ENCODE measurements at places on chromosomes 16 and 17.
A peak's percentile ranks its signal among the peaks of the same experiment; 100 is the strongest.

- DNase-seq, result peak; percentile 11
Observed at GRCh38 chr16:57859331-57859730, 57.0 kb upstream of the KIFC3 start.

DNA sequence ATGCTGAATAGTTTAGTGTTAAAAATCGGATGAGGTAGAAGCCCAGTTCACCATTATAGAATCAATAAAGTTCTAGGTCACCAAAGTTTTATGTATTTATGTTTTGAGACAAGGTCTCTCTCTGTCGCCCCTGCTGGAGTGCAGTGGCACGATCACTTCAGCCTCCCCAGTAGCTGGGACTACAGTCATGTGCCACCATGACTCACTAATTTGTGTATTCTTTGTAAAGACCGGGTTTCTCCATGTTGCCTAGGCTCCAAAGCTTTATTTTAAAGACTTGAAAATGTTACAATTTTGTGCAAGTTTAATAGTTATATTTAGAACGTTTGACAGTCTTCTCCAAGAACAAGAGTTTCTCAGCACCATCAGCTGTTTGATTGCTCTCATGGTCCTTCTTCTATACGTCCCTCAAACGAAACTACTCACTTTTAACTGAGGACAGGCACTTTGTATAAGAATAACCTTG, 32.1 kb downstream of the NDE1 start:
- DNase-seq, result peak; percentile 69

DNA sequence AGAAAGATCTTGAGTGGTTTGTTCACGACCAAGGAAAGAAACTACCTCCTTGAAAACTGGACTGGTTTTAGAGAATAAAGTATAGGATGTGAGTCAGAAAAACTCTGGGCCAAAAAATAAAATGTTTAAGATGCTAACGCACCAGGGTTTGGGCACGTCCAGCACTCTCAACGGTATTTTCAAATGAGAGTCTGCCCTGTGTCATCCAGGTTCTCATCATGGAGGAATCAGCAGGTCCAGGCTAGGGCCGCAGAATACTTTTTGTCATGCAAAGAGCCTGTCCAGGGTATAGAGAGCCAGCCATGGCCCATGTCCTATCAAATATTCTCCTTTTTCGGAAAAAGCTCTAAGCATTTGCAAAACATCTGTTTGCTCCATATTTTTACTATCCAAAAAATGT, 2.4 kb downstream of the NXN start:
- no peak for DNase-seq

DNA sequence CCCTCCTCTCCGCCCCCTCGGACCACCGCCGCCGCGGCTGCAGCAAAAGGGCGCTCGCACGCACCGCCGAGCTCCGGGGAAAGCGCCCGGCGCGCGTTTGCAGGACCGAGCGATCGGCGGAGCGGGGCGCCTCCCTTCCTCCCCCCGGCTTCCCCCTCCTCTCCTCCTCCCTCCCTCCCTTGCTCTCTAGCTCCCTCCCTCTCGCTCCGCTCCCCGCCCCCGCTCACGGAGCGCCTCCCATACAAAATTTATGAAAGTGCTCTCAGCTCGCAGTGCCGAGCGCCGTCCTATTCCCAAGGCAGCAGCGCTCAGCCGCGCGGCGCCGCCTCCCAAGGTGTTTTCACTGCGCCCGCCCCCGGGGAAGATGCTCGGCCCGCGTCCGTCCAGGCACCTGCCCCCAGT, at the start of gene RTN4RL1:
RTN4RL1 (minus strand) TSS at position 115 of the 402 bp plus-strand sequence. CDS start 469 bp downstream, outside the sequence.
- peak; percentile 75 for DNase-seq

DNA sequence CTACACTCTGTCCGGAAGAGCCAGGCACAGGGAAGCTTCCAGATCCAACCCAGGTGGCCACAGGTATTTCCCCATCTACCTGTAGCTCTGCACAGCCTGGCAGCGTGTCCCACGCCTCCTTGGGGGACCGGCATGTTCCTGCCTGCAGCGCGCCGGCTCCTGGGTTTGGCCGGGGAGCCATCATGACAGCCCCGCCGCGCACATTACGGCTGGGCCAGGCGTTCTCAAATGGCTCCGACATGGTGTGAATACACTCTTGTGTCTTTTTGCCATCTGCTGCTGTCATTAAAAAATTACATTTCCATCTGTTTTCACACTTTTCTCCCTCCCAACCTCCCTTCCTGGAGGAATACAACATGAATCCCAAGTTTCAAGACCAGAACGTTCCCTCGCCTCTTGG, 8.0 kb upstream of the GINS2 start:
- no peak for DNase-seq

DNA sequence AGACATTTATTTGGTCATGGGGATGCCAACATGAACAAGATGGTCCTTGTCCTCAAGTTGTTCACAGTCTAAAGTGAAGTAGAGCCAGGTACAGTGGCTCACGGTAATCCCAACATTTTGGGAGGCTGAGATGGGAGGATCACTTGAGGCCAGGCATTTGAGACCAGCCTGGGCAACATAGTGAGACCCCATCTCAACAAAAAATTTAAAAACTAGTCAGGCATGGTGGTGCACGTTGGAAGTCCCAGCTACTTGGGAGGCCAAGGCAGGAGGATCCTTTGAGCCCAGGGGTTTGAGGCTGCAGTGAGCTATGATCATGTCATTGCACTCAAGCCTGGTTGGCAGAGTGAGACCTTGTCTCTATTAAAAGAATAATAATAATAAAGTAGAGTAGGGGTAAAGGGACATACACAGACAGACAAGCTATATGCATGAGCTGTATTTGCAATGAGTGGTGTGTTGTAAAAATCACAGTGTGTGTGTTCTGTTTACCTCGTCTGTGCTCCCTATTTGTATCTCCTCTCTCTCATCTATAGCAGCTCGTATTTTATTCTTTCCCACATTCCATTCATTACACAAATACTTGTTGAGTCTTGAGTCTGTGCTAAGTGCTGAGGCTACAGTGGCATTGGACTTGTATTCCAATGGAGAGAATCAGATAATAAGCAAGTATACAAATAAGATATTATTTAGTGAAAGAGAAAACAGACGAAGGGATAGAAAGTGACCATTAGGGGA, 73.9 kb upstream of the DHX40 start:
- no peak for DNase-seq

DNA sequence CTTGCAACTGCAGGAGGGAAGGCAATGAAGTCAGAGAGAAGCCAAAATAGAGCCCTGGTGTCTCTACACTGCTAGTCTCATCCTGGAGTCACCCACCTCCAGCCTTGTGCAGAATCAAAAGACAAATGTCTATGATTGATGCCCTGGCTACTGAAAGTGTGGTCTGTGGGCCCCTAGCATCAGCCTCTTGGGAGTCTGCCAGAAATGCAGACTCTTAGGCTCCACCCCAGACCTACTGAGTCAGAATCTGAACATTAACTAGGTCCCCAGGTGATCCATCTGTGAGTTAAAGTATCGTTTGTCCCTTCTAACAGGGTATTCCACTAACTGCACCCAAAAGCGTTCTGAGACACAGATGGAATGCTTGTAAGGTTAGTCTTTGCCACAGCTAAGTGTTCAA, 21.2 kb downstream of the EARS2 start:
- no peak for DNase-seq

DNA sequence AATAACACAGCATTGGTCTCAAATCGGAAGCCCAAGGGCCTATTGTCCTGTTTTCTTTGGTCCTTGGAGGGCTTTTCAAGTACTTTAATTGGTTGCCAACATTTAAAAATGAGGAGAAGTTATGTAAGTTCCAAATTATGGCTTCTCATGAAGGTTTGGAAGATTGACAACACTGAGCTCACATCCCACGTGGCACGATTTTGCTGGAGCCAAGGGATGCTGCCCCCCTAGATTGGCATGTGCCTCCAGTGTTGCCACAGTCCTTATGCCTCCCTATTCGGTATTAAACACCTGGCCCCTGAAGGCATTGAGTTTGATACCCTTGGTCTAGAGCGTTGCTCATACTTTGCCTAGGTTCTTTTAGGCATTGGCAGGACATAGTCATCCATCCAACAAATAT, 108.0 kb downstream of the ZNF18 start:
- DNase-seq, result no peak

DNA sequence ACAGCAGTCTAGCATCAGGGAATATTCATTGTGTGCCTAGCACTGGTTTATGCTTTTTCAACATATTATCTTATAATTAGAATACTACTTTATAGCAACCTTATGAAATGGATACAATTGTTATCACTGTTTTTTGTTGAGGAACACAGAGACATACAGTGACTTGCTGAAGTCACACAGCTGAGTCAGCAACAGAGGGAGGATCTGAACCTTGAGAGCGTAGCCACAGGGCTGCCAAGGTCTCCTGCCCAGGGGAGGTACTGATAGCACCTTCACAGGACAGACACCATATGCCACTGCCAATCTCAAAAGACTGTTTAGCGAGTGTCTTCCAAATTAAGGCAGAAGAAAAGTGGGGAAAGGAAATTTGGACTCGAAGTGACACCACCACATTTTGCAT, 63.0 kb downstream of the GTF3C1 start:
- DNase-seq, result no peak

DNA sequence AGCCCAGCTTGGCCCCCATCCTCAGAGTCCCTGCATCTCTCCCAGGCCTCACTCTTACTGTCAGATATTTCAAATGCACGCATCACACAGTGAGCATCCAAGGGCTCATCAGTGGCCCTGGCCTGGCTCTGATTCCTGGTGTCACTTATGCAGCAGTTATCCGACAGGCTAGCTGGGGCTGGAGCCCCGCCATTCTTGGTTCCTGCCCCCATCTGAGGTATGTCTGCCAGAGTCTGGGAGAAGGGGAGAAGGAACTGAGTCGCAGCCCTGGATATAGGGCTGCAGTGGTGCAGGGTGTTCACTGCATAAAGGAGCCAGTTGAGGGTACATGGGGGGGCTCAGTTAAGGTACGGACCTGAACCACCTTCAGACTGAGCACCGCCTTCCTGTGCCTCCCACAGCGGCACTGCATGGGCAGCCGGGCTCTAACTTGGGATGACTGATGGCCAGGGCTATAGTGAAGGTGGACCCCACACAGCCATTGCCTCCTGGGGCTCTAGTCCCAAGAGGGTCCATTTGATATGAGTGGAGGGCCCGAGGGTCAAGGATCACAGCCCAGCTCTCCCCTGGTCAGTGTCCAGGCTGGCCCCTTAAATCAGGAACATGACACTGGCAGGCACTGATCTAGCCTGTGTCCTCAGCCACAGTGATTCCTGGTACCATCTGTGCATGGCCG, 1.8 kb upstream of the RASD1 start:
- DNase-seq, result no peak

- DNase-seq, result no peak
Observed at GRCh38 chr17:19760746-19761145, 12.6 kb upstream of the ALDH3A1 start.

DNA sequence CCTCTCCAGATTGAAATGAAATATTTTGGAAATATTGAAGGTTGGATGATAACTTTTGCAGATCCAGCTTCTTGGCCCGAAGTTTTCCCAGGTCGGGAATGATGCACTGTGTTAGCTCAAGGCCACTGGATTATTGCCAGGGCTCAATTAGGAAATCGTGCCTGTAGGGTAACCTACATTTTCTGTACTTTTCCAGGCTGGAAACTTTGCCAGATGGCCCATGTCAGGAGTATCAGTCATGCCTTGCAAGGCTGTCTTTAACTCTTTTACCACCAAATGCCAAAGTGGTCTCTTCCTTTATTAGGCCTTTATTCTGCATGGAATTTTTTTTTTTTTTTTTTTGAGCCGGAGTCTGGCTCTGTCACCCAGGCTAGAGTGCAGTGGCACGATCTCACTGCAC, 8.9 kb upstream of the SEC14L1 start:
- no peak for DNase-seq

DNA sequence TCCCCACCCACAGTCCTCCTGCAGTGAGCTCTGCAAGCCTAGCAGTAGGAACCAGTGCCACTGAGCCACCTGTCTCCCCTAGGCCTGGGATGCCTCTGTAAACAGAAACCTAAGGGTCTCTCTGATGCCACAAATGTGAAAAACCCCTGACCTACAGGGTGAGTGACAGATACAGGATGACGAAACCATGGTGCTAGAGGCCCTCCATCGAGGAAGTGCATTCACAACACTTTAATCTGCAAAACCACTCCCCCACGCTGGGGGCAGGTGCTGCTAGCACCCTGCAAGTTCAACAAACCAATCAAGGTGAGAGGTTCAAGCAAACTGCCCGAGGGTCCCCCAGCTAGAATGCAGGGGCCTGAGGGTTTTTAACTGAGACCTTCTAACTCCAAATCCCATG, 59.5 kb downstream of the CDYL2 start:
- peak; percentile 40 for DNase-seq

- DNase-seq, result peak; percentile 87
Observed at GRCh38 chr17:10616502-10617119, 40.5 kb downstream of the MYH3 start.

DNA sequence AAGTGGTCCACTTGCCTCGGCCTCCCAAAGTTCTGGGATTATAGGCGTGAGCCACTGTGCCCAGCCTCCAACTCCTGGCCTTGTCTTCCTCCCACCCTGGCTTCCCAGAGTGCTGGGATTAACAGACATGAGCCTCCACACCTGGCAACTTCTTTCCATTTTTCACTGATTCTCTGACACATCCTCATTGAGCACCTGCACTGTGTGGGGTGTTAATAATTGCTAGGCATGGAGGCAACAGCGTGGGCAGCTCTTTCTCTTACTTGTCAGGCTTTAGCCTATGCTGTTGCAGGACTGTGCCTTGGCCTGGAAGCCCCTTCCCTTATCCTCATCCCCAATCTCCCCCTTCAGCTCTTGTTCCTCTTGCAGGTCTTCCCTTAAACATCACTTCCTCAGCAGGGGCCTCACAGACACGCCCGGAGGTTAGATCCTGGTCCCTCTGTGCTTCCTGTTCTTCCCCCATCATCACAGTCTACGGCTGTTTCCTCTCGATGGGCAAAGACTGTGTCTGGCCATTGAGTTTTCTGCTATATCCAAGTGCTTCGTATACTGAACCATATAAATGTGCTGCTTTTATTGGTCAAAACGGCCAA, 7.9 kb downstream of the QPRT start:
- DNase-seq, result no peak

- no peak for DNase-seq
Observed at GRCh38 chr16:67144943-67145342, 5.9 kb downstream of the B3GNT9 start.

DNA sequence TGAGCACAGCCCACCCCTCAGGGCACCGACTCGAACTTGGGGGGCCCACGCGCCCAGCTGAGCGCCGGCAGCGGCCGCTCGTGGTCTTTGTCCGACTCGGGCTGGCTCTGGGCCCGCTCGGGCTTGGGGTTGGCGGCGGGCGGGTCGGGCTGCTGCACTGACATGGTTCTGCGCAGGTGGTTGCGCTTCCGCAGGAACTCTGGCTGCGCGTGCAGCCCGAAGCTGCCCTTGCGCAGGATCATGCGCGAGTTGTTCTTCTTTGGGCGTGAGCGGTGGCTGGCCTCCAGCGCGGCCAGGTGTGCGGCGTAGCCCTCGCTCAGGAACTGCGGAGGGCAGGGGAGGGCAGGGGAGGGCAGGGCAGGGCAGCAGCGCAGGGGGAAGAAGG, 11.1 kb downstream of the PIMREG start:
- DNase-seq, result peak; percentile 53

DNA sequence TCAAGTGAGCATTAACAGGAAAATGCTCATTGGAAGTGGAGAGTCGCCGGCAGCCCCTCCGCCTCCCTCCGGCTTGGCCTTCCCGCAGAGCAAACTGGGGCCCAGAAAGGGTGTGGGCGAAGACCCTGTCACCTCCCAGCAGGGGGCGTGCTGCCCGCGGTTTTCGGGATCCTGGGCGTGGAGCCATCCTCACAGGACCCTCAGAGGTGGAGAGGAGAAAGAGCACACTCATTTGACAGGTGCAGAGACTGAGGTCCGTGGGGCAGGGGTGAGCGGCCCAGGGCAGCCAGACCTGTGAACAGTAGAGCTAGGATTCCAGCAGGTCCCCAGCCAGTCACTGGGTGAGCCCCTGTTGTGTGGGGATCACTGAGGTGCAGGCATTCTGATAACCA, 1002.9 kb downstream of the KCNJ18 start:
- no peak for DNase-seq
